ENCODE measurements at places on chromosomes 12 and 14.
A peak's percentile ranks its signal among the peaks of the same experiment; 100 is the strongest.

- no peak for DNase-seq
Measured at GRCh38 chr14:57526942-57527341, 33.3 kb upstream of the CCDC198 start.

GRCh38 chr12:43349863-43350262 is 202.1 kb downstream of the ADAMTS20 start:
- peak; percentile 32 for DNase-seq

DNA sequence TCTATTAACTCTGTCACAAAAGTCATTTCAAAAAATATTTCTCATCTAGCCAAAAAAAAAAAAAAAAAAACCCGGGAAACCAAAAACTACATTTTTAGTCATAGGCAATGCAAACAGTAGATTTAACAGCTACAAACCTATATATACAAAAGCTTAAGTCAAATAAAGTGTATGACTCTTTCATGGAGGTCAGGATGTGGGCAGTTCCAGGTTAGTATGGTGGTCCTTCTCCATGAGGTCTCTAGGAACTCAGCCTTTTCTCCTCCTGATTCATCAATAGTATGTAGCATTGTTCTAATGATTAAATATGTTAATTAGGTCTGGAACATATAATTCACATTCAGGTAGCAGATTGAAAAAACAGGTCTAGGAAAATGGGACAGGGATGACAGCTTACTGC is 586.5 kb downstream of the SLC16A7 start:
- no peak for DNase-seq

- peak; percentile 37 for DNase-seq
Measured at GRCh38 chr12:117854339-117855012, 114.3 kb downstream of the KSR2 start.

DNA sequence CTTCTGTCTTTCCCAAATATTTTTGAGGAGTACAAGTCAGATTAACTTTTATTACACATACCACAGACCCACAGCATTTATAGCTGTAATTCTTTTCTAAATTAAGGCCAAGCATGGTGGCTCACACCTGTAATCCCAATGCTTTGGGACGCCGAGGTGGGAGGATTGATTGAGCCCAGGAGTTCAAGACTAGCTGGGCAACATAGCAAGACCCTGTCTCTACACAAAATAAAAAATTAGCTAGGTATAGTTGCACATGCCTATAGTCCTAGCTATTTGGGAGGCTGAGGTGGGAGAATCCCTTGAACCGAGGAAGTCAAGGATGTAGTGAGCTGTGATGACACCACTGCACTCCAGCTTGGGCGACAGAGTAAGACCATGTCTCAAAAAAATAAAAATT is 7.0 kb downstream of the DUSP16 start:
- no peak for DNase-seq

DNA sequence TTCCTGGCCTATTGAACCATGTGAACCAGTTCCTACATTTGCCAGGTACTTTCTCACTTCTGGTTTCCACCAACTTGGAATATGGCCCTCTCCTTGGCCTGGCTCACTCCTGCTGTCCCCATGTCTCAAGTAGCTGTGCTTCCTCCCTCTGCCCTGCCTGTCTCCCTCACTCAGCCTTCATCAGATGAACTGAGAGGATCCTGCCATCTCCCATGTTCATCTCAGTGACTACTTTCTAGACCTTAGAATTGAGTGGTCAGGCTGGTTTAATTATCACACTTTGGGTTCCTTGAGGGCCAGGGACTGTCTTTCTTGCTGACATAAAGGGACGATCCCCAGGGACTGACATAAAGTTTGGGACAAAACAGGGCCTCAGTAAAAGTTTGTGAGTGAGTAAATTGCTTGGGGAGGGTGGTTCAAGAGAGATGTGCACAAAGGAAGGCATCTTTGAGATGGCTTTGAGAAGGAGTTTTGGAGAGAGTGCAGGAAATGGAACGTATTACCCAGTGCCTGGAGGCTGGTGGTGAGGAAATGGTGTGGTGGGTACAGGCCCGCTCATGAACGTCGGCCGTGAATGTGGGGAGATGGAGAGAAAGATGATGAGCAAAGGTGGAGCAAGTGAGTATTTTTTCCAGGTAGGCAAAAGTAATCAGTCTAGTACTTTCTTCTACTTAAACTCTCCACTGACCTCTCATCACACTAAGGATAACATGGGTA is 20.8 kb downstream of the DYRK2 start:
- DNase-seq, result no peak
